Caco-2 (cell line): ENCODE measurements at places on chromosomes 7 and 10. TPM values are rescaled to one million over a fixed set of nuclear protein-coding genes. Genes with fewer than 3 reads are reported as not detected.

GRCh38 chr7:18771834-18772566 lies 276.5 kb downstream of the HDAC9 start:
- no peak for DNase-seq

GRCh38 chr7:85215098-85215497 lies 28.2 kb upstream of the SEMA3D start:
- DNase-seq, result no peak

GRCh38 chr10:49834201-49834600 lies 72.1 kb upstream of the OGDHL start:
- no peak for DNase-seq

- DNase-seq, result no peak
Observed at GRCh38 chr10:89213191-89213808, 6.2 kb upstream of the CH25H start.

- peak; percentile 35 for DNase-seq
Observed at GRCh38 chr7:44967571-44968446, 11.0 kb downstream of the MYO1G start.

DNA sequence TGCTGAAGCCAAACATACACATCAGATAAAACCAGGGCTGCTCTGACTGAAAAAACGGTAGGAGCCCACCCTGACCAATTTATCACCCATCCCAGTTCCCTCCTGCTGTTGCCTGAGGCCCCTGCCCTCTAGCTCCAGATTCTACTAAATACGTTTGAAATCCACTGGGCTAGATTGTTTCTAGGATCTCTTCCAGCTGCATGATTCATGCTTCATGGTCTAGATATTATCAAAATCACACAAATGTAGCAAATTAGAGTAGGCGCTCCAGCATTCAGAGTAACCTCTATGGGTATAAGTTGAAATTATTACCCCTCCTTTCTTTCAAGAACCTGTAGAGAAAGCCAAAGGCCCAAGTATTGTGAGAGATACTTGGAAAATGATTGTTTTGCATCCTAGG lies 151.2 kb upstream of the FAM13C start:
- no peak for DNase-seq

GRCh38 chr10:11326241-11326640 lies 285.2 kb downstream of the USP6NL start:
- no peak for DNase-seq

GRCh38 chr7:8277394-8277982 lies 15.5 kb upstream of the ICA1 start:
- peak; percentile 30 for DNase-seq

DNA sequence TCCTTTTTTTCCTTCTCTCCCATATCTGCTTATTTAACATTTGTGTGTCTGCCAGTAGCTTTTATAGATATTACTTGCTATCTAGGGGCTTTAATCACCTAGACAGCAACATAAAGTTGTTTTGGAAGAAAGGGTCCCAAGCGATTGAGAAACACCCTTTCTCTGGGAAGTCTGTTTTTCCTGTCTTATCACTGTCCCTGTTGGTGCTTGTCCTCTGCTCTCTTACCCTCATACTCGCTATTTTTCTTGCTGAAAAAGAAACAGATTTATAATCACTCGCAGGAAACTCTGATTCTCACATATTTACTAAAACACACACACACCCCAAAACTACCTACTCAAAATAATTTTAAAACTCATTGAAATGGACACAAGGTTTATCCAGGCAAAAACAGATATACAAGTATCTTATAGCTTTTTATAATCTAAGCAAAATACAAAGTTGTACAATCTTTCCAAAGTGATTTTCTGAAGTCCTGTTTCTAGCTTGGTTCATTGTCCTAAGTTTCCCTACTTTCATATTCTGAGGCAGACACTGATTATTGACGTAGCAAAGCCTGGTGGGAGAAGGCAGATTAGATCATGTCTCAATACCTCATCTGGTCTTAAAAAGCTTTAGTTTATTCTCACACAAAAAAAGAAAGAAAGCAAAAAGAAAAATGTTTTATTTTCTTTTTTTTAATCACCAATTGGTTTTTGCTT lies 157.3 kb downstream of the CACNA2D1 start:
- DNase-seq, result no peak

DNA sequence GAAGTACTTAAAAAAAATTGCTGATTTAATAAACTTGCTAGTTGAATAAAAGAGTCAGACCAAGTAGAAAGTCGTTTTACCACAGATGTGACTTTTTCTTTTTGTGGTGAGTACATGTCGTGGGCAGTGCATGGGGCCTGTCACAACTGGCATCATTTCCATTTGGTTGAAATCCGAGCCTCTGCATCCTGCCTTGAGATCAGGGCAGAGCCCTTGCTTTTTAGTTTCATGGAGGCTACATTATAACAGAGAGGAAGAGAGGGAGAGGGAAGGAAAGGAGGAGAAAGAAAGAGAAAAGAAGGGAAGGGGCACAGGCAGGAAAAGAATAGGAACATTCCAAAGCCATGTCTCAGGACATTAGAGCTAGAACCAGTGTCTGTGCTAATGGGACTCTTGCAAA lies 20.4 kb upstream of the INSYN2A start:
- no peak for DNase-seq

The CTBP2 gene
- total RNA-seq, result 97.2 and 99.6 TPM in 2 replicates

The PPP1R3A gene
- not detected in 2 replicates for total RNA-seq

The MYL10 gene
- not detected in 2 replicates for total RNA-seq

The PVRIG gene
- total RNA-seq, result not detected in 2 replicates

The SAP25 gene
- 1.9 and 2.0 TPM in 2 replicates for total RNA-seq
